Stimulated activated naive B cell treated with anti-CD40 and anti-IgM and Interleukin-4, amounts not matched to agents 10 μg/mL and 1 μg/mL and 100 μg/mL, for 72 hours (primary cell): ENCODE measurements at places on chromosomes 3 and 15.

- no peak for DNase-seq
Observed at GRCh38 chr3:140731440-140732119, 53.7 kb downstream of the TRIM42 start.

DNA sequence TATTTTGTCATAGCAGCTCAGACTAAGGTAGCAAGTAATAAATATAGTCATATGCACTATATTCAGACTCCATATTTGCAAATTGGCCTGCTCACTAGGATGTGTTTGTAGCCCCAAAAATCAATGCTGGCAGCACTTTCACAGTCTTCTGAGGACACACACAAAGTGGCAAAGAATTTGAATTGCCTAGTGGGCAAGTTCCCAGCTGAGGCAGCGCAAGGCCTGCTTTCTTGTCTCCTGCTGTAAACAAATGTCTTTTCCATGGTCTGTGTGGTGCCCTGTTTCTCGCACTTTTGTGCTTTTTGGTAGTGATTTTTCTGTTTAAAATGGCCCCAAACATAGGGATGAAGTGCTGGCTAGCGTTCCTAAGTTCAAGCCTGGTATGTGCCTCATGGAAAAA lies 416.0 kb downstream of the OCA2 start:
- DNase-seq, result no peak

DNA sequence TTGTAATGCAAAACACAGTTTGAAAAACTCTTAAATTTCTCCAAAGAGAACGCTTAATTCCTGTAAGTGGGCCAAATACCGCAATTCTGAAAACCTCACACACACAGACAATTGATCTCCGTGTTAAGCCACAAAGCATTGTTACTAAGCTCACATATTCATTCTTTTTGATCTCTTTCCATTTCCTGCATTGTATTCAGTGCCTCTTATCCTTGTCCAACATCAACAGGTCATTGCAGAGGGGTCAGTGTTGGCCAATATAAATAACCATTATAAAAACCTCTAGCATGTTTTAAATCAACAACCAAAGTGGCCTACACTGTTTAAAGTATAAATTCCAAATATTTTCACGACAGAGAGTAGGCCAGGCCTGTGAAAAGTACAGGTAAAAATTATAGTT lies 171.1 kb downstream of the PDZRN3 start:
- no peak for DNase-seq

DNA sequence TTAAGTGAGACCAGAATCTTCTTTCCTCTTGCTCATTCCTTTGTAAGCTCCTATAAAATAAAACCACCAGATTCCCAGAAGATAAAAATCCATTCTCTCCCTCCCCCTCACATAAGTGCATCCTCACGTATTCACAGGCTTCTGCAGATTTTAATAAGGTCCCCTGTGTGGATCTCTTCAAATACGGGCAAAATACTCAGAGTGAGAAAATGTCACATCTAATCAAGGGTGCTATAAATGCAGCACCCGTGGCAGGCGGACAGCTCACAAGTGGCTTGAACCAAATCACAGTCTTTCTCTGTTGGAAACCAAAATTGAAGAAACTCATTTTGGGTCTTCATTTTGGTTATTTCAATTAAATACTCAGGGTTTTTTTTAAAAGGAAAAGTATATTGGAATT lies 212.9 kb upstream of the CMC1 start:
- DNase-seq, result no peak

GRCh38 chr3:61646851-61647525 lies 85.6 kb downstream of the PTPRG start:
- no peak for DNase-seq

- no peak for DNase-seq
Observed at GRCh38 chr3:9080163-9080562, 116.9 kb upstream of the RAD18 start.

- no peak for DNase-seq
Observed at GRCh38 chr15:78641749-78642275, 802 bp upstream of the CHRNB4 start.

DNA sequence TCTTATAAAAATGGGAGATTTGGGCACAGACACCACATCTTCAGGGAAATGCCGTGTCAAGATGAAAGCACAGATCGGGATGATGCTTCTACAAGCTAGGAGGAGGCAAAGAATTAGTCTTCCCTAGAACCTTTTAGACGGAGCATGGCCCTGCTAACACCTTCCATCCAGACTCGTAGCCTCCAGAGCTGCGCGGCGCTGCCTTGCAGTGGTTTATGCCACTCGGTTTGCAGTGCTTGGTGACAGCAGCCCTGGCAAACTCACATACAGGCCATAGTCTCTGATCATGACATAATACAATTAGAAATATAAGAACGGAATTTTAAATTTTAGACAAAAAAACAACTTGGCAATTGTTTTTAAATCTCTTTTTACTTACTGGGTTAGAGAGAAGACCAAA lies 37.1 kb upstream of the SLC41A3 start:
- DNase-seq, result no peak

- no peak for DNase-seq
Observed at GRCh38 chr3:15923640-15924405, 126.0 kb upstream of the ANKRD28 start.

- no peak for DNase-seq
Observed at GRCh38 chr3:5580826-5581225, 393.3 kb downstream of the EDEM1 start.

DNA sequence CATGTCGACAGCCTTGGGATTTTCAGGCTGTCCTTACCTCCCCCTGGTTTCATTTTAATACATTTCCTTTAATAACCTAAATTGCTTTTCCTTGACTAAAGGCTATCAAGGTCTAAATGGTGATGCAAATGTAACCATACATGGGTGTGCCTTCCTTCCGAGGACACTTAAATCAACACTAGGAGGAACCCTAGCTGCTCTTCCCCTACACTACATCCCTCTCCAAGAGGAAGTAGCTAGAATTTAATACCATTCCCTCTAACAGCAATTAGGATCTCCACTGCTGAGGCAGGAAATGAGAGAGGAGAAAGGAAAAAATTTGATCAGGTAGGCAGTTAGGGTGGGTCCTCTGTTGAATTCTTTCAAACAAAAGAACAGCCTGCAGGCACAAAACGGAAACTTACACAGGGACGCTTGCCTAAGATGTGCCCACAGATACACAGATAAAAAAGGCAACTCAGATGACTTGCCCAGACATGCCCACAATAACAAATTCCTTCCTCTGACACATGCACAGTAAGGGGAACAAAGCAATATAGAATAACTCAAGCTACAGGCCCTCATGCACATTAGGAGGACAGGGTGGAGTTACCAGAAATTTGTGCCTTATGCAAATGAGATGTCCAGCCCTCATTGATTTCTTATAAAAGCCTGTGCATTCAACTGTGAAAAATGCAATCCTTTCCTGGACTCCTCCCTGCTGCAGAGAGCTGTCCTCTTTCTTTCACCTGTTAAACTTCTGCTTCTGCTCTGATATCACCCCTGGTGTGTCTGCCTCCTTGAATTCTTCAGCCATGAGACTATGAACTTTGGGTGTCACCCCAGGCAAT lies 1024.4 kb upstream of the CADM2 start:
- no peak for DNase-seq

- DNase-seq, result no peak
Observed at GRCh38 chr15:83970295-83970890, 265.2 kb upstream of the GOLGA6L4 start.

- DNase-seq, result no peak
Observed at GRCh38 chr15:77120576-77120975, 49.7 kb upstream of the TSPAN3 start.

DNA sequence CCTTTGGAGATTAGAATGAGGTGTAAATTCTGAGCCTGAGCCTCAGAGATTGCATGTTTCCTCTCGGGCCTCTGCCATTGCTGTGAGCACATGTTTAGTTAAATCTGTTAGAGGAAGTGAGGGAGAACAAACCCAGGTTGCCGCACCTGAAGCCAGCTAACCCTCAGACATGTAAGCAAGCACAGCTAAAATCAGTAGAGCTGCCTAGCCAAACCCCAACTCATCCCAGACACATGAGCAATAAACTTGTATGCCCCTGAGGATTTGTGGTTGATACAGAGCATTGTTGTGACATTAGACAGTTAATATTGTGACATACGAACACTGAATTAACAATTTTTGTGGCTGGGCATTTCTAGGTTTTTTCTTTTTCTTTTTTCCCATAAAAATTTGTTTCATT lies 41.9 kb downstream of the NMD3 start:
- DNase-seq, result no peak

- no peak for DNase-seq
Observed at GRCh38 chr3:191026746-191027145, 164.3 kb upstream of the GMNC start.

DNA sequence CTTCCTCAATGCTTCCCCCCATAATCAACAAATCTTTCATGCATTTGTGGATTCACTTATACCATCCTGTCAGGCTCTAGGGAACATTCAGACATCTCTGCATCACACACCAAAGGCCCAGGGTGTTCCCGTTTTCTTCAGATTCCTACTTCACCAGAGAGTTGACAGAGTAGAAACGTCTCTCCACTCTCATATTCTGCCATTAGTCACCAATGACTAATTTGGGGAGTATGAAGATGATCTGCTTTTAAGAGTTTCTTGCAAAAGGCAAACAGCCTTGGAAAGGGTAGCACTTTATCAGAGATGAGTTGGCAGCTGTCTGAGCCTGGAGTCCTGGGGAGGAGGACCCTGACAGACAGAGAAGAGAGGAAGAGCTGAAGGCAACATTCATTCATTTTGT lies 55.8 kb upstream of the DGKG start:
- DNase-seq, result no peak

- DNase-seq, result no peak
Observed at GRCh38 chr15:85492406-85492805, 112.0 kb downstream of the AKAP13 start.

DNA sequence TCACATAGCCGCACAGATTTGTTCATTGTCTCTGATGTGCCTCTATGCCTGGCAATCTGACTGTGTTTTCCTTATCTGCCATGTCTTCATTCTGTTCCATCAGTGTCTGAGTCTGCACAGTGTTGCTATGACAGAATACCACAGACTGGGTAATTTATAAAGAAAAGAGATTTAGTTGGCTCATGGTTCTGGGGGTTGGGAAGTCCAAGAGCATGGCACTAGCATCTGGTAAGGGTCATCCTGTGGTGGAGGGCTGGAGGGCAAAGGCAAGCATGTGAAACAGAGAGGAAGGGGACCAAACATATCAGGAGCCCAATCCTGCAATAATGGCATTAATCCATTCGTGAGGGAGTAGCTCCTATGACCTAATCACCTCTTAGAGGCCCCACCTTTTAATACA lies 11.9 kb upstream of the HCN4 start:
- no peak for DNase-seq

DNA sequence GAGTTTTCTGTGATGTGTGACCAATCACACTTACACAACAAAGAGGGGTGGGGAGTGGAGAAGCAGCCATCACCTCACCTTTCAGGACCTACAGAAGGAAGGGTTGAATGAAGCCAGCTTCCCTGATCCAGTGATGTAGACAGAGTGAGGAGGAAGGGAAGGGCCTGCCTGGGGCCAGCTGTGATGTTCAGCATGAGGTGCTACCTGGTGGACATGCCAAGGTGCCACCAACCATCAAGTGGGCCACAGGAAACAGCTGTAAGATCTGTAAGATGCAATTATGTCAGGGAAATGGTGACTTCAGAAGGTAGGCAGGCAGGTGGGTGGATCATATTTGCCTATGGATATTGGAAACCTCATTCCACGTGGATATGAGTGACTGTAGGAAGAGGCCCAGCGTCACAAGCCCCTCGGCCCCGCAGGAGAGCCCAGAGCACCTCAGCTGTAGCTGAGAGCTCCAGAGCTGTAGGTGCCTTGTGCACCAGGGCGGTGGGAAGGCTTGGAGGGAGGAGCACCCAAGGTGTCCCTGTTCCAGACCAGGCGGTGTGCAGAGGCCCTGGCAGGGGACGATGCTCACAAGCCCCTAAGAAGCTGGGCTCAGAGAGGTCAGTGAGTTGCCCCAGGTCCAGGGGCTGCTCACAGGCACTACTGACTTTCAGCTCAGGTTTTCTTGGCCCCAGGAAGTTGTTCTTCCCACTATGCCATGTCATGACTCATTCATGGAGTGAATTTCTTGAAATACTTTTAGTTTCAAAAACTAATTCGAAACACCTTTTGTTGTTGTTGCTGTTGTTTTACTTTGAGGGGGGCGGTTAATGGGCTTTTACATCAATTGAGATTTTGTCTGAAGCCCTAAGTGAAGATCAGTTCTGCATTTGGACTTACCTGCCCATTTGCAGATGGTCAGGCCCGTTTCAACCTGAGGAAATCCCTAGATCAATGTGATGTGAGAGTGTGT lies 94.2 kb upstream of the ALDH1A3 start:
- DNase-seq, result no peak

DNA sequence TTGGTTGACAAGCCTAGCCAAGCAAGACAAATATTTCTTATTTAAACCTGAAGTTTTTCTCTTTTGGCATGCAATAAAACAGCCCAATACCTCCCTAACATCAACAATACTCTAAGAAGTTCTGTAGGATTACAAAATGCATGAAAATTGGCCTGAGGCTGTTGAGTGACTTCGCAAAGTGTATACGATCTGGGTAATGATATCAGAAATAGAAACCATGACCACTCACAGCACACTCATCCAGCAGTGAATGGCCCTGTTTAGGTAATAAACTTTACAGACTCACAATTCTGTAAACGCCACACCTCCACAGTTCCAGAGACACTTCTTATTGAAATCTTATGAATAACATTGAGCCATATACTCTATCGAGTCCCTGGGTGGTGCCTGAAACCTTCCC lies 83.0 kb upstream of the NAALADL2 start:
- no peak for DNase-seq

DNA sequence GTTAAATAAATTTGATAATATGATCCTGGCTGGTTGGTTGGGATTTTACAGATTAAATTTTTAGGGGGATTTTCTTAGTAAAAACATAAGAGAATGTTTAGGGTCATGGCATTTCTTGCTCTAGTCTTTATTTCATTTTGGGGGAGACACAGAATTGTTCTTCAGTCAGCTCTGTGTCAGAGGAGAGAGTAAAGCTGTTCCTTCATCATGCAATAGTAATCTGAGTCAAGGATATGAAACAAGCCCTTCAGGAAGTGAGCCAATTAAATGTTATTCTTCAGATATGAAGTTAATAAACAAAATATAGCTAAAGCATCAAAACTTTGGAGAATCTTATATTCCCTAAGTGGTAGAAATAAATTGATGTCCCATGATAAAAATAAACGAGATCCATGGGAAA lies 22.9 kb upstream of the SLC4A7 start:
- DNase-seq, result no peak

DNA sequence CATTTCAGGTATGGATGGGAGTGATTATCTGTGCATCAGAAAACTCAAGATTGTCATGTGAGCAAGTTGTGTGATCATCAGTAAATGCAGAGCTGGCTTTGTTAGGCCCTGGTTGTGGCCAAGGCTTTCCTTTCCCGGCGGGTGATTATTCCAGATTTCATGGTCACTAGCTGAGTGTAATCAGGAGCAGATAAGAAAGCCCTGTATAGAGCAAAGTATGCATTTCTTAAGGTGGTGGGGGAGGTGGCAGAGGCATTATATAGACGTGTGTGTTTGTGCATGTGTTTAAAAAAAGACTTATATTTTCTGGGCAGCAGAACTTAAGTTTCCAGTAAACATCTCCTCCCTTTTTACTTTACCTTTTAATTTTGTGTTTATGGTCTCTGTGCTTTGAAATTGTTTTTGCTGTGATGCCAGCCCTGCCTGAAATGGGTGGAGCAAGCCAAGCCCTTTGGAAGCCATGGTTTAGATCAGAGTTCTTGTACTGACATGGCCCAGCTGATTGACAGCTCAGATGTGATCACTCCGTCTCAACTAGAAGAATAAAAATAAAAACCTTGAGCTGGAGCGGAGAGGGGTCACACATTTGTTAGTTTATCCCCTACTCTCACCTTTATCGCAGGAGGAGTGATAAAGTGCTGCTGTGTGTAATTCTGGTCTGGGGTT lies 22.2 kb downstream of the SMAD3 start:
- no peak for DNase-seq
